Amniotic epithelial cell (primary cell): ENCODE measurements at places on chromosomes 12 and 14.
A peak's percentile ranks its signal among the peaks of the same experiment; 100 is the strongest.

GRCh38 chr12:121537814-121538698 is 42.8 kb downstream of the KDM2B start:
- no peak for DNase-seq

- peak; percentile 71 for DNase-seq
Measured at GRCh38 chr14:66046035-66046434, 440.1 kb upstream of the CCDC196 start.

DNA sequence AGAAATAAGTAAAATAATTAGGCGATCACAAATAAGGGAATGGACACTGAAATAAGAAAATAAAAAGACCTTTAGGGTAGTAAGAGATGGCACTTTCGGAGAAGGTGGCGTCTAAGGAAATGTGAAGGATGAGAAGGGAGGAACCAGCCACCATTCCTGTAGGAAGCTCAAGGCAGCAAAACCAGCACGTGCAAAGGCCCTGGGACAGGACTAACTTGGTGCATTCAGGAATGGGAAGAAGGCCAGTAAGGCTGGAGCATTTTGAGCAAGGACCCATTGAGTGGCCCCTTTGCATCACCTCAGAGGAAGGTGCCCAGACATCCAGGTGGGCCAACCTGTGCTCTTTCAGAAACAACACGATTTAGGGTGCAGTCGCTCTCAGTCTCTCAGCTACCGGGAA is 738 bp upstream of the VPS37B start:
- DNase-seq = no peak

DNA sequence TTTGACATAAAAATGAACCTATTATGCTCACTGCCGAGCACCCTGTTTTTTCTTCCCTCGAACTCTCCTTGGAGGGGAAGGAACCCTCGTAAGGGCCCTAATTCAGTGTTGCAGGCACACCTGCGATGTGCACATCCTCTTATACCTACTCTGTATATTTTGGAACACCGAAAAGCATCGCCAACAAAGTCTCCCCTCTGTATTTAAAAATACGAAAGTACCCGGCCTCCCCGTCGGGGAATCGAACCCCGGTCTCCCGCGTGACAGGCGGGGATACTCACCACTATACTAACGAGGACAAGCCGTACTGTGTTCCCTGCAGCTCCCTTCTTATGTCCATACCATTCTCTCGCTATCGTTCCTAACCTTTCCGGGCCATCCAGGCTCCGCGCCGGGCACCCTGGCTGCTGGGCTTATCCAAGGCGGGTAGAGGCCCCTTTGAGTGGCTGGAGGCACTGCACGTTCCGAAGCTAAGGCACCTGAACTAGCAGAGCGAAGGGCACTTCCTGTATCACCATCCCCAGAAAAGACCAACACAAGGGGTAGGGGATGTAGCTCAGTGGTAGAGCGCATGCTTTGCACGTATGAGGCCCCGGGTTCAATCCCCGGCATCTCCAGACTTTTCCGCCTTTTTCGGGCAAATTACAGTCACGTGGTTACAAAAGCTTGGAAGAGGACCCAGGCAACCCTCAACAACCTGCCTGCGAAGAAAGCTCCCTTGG is 25.1 kb upstream of the UBC start:
- peak; percentile 95 for DNase-seq

- DNase-seq = no peak
Measured at GRCh38 chr14:36449903-36450302, 70.1 kb downstream of the NKX2-1 start.

DNA sequence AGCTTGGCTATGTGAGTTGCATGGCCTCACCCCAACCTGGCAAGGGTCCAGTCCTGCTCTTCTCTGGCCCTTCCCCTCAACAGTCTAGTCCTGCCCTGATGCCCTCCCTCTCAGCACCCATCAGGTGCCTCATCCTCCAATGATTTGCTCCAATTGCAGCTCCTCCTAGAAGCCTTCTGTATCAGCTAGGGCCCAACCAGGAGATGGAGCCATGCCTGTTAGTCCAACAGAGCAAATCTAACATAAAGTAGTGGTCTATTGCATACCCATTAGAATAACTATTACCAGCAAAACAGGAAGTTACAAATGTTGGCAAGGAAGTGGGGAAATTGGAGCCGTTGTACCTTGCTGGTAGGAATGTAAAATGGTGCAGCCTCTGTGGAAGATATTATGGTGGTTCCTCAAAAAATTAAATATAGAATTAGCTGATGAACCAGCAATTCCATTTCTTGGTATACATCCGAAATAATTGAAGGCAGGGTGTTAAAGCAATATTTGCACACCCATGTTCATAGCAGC is 163.5 kb downstream of the VRK1 start:
- DNase-seq = no peak

DNA sequence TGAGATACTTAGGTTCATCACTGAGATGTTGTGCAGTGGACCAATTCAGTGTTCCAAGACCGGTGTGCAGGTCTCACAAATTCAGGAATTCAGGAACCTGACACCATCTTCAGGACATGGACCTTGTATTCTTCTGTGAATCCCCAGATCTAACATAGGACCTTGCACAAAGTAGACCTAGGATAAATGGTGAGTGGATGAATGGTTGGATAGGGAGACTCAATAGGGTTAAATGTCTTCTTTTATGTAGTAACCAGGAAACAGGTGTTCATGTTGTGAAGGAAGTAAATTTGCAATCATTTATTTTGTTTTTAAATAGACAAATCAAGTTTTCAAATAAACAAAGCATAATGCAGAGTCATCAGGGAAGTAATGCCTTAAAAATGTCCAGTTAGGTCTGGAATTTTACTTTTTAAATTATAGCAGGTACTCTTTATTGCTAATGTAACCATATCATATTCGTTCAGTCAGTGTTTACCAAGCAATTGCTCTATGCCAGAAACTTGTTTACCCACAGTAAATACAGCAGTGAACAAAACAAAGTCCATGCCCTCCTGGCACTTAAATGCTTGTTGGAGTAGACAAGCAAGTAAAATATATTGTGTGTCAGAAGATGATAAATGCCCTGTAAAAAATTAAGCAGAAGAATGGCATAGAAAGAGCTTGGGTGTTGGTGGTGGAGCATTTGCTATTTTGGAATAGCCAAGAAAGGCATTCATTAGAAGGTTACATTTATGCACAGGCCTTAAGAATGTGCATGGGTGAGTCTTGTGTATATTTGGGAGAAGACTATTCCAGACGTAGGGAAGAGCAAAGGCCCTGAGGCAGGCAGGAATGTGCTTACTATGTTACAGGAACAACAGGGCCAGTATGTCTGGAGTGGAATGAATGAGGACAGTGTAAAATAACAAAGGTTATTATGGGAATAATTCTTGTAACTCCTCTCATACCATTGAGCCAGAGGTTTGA is 26.3 kb downstream of the RXYLT1 start:
- no peak for DNase-seq

DNA sequence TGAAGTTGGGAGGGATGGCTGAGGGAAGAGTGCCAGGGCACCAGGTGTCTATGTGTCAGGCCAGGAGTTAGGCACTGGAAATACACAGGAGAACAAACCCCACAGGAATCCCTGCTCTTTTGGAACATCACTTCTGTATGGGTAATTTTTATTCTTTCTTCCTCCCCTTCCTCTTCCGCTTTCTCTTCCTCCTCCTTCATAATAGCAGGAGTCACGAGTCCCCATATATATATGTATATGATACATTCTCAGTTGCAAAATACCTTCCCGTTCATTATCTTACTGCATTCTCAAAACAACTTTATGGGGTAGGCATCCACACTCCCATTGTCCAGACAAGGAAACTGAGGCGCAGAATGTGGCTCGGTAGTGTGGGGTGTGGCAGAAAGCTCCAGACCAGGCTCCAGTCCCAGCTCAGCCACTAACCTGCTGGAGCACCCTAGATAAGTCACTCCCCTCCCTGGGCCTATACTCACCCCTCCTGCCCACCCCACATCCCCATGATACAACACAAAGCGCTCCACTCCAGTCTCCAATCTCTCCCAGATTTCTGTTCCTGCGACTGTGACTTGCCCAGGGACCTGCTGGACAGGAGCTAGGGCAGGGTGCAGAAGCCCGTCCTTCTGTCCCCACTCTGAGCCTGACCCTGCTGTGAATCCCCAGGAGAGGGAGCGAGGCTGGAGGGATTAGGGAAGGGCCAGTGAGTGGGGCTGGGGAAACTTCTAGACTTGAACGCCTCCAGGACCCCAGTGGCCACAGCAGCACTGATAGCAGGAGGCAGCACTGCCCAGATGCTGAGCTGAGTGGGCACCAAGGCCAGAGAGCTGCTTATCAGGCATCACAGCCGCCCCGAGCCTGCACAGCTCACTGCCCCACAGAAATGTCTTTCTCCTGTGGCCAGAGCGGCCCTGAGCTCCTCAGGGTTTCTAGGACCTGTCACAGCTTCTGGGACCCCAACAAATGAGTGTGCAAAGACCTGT is 1.4 kb upstream of the AQP2 start:
- no peak for DNase-seq

- DNase-seq = peak; percentile 94
Measured at GRCh38 chr12:95083938-95084337, 10.5 kb upstream of the NR2C1 start.

GRCh38 chr12:113092607-113093408 is 36.3 kb downstream of the DTX1 start:
- DNase-seq = no peak

DNA sequence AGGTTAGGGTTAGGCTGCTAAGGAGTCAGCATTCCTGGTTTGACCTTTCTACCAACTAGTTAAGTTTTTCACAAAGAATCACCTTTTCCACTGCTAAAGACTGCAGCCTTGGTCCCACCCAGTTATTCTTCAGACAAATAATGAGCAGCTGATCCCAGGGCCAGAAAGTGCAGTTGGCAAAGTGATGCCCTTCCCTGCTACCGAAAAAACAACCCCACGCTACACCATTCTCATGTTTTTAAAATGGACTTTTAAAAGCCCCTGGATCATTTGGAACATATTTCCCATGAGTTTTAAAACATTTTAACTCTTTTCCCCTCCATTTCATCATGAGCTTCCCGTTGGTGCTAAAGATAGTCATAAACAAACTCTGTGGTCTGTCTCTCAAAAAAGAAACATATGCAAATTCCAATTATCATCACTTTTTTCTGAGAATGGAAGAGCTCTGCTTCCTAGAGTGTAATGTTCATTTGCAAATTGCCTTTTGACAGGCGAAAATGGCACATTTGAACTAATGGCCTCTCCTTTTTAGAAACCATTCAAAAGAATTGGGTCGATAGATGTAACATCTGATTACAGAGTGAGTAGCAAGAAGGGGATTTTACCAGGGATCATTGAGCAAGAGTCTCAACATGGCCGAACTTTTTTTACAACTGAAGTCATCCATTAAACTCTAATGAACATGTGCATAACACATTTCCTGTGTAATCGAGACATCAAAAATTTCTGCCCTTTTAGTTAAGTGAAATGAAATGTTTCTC is 129.3 kb upstream of the RAP1B start:
- DNase-seq = no peak

GRCh38 chr12:125097427-125097826 is 32.2 kb downstream of the AACS start:
- no peak for DNase-seq

DNA sequence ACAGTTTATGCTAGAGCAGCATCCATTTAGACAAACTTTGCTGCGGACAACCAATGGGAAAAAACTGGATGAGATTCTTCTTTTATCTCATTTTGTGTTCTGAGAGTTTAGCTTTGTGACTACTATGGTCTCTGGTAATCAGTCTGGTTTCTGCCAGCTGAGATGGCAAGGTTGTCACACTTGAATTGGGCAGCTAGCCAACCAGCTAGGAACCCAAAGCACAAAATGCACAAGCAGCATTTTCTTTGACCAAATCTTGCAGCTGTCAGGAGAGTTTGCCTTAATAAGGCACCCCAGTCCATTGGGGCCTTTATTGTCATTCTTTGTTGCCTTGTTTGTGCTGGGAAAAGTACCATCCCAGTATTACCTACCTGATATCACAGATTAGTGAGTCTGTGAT is 34.0 kb upstream of the ETV6 start:
- DNase-seq = no peak
